ENCODE measurements at places on chromosomes 2 and 18.
A peak's percentile ranks its signal among the peaks of the same experiment; 100 is the strongest.

DNA sequence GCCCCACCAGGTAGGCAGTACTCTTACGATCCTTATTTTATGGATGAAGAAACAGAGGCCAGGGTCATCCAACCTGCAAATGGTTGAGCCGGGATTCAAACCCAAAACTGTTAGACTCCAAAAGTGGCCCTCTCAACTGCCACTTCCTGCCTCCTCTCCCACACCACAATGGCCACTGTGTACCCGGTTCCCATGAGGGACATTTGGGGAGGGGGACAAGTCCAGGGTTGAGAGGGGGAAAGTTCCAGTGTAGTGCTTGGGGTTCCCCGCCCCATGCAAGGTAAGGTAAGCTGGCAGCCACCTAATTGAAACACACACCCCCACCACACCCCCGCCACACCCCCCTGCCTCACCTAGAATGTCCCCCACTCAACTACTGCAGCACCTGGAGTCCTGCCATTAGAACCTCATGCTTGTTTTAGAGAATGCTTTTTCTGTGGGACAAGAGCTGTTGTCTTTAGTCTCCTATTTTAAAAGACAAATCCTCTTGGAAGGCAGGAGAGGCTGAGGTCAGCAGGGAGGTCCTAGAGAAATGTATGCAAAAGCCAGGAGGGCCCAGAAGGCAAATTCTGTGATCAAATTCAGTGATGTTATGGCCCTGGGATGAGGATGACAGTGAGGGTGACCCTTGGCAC, 145.2 kb downstream of the ZFP36L2 start:
- DNase-seq = no peak

DNA sequence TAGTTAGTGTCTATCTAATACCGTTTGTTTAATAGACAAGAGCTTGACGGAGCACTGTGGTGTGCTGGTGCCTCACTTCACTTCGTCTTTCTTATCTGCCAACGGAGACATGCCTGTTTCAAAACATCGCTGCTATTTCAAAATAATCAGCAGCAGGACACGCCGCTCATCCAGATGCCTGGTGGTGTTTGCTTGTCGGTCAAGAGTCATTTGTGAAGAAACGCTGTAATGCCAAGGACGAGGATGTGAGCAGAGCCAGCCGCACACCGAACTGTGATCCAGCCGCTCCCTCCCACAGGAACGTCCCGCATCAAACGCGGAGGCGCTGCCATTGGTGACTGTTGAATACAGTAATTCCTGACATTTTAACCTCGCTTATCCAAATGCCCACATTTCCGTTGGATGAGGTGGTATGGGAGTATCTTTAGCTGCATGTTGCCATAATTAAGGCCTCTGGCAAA, 432.4 kb downstream of the FBXO15 start:
- DNase-seq = no peak

- no peak for DNase-seq
Observed at GRCh38 chr2:69300650-69301049, 86.4 kb downstream of the GFPT1 start.

- DNase-seq = peak; percentile 71
Observed at GRCh38 chr2:64609227-64609941, 44.3 kb downstream of the SERTAD2 start.

GRCh38 chr2:177275743-177276055, 11.2 kb upstream of the NFE2L2 start:
- no peak for DNase-seq

DNA sequence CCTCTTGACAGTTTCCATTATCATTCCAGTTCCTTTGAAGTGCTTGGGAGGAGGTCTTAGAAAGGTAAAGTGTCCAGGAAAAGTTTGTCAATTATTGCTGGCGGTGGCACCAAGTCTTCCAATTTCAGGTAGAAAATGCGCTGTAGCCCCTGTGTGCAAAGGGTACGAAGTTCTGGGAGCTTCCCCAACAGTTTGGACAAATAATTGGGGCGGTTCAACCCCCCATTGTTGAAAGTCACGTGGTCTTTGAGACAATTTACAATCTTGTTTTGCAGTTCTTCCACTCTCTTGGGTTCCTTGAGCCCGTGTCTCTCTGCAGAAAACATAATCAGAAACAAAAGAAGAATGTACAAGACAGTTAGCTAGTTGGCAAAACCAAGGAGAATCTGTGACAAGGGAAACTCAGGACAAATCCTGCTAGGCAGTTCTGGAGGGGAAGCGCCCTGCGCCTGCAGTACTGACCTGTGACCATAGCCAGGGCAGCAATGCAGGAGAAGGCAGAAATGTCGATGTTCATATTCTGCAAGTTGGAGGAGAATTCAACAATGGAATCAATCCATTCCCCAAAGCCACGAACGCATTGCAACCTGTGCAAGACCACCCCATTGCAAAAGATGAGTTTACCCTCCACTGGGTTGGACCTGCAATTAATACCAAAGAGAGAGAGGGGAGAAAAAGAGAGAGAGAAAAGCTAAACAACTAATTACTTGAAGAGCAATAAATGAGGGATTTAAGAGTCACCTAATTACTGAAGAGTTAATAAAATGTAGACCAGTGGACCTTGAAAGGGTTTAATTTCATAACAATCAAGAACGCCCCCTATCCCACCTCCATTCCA, 6.6 kb downstream of the NR4A2 start:
- DNase-seq = no peak

DNA sequence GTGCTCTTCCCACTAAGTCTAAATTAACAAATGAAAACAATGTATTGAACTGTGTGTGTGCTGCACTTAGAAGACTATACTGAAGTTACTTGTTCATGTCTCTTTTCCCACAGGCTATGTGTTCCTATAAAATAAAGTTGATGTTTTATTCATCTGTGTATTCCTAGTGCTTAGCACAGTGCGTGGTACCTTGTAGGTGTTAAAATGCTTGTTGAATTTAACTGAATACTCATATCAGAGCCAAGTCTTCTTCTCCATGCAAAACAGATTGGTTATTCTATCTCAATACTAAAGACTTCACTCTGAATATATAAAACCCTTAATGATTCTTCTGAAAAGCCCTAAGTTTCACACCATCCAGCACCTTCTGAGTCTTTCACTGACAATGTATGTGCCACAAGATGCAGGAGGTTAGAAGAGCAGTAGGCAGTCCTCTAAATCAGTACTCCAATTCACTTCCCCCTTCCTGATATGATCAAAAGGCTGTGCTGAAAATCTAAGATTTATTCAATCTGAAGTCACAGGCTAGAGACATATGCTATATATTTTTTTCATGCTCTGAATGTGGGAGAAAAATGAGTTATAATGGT, 231.7 kb upstream of the CCDC150 start:
- DNase-seq = no peak

DNA sequence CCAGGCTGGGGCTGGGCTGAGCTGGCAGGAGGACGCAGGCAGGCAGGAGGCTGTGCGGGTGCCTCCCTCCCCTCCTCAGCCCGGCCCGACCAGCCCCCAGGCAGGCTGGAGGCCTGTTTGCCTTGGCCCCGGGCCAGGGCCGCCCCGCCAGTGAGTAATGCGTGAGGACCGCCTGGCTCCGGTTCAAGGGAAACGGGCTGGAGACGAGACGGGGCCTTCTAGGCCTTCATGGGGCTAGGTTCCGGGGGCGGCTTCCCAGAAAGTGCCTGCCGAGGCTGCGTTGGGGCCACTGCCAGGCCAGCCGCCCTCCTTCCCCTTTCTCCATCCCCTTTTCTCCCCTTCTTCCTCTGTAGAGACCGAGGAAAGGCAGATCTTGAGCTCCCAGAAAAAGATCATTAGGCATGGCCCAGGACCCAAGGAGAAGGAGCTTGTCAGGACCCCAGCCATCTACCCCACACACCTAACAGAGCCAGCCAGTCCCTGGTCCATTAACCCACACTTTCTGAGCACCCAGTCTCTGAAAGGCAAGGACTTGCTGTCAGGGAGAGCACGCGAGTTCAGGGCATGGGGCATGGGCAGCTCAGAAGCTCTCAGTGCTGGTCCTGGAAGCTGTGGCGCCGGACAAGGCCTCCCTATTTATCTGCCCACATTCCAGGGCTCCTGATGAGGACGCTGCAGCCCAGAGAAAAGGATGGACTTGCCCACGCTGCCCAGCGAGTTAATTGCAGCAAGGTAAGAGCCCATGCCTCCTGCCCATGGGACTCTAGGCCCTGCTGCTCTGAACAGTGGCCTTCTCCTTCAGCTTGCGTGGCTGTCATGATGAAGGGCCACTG, 48.5 kb downstream of the SMAD7 start:
- no peak for DNase-seq

DNA sequence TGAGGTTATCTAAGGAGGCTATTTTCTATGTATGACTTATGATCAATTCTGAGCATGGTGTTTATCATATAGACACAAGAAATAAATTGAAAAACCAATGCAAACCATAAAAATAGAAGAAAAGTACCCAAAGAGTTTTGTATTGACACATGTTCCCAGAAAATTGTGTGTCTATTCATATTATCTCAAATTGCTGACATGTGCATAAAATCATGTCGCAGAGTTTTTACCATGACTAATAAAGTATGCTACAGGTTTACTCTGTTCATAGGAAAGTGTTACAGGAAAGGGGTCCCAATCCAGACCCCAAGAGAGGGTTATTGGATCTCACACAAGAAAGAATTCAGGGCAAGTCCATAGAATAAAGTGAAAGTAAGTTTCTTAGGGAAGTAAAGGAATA, 290.7 kb upstream of the NRXN1 start:
- DNase-seq = no peak

GRCh38 chr2:4831751-4832150, 860.4 kb upstream of the SOX11 start:
- DNase-seq = no peak

DNA sequence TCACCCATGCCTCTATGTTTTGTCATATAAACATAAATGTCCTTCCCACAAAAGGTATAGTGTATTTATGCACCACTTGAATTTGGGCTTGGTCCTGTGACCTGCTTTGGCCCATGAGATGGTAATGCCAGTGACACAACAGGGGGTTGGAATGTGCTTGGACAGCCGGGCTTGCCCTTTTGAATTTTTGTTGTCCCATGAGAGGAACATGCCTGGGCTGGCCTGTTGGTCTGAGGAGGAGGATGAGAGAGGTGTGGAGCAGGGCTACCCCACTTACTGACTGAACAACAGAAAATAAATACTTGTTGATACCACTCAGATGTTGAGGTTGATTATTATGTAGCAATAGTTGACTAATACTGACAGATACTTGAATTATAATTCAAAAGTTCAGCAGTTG, 63.2 kb upstream of the TCF4 start:
- DNase-seq = no peak

- no peak for DNase-seq
Observed at GRCh38 chr2:145221516-145221915, 701.6 kb upstream of the ZEB2 start.

DNA sequence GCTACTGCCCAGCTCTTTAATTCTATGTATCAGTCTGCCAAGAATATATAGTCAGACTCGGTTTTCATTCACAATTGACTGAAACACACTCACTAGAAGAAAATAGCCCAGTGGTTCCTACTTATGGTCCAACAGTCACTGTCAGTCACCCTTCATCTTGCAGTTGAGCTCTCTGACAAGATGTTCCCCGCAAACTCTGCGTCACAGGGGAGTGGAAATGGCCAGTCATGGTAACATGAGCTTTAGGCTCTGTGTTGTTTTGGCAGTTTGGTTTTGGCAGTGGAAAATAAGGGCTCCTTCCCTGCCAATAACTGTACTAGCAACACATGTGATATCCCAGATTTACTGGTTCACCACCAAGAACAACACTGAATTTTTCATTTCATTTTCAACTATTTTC, 122.5 kb downstream of the PRPF40A start:
- no peak for DNase-seq

DNA sequence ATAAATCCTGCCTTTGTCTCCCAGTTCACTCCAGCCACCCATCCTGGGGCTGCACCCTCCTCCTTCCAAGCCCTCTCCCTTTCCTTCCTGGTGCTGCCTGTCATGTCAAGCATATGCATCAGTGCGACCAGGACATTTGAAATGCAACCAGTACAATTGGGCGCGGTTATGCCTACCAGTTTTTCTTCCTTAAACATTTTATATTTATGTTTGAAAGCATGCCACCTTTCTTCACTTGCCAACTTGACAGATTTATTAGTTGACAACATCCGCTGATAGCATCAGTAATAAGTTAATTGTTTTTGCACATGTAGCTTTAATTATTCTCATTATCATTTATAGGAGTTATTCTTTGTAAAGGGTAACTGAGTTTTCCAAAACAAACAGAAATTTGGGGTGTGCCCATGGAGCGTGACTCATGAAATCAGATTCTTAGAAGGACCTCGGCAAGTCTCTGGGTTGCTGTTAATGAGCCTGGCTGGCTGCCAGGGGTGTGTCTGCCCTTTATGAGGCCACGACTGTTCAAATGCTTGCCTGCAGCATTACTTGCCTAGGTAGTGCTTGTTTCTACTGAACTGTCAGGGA, 32.8 kb upstream of the IL1B start:
- peak; percentile 16 for DNase-seq

DNA sequence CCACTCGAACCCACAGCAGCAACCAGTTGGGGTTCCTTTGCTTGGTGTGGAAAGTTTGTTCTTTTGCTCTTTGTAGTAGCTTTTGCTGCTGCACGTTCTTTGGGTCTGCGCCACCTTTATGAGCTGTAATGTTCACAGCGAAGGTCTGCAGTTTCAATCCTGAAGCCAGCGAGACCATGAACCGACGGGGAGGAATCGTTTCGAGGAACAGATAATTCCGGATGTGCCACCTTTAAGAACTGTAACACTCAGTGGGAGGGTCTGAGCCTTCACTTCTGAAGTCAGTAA, 14.3 kb downstream of the GPR17 start:
- DNase-seq = no peak

DNA sequence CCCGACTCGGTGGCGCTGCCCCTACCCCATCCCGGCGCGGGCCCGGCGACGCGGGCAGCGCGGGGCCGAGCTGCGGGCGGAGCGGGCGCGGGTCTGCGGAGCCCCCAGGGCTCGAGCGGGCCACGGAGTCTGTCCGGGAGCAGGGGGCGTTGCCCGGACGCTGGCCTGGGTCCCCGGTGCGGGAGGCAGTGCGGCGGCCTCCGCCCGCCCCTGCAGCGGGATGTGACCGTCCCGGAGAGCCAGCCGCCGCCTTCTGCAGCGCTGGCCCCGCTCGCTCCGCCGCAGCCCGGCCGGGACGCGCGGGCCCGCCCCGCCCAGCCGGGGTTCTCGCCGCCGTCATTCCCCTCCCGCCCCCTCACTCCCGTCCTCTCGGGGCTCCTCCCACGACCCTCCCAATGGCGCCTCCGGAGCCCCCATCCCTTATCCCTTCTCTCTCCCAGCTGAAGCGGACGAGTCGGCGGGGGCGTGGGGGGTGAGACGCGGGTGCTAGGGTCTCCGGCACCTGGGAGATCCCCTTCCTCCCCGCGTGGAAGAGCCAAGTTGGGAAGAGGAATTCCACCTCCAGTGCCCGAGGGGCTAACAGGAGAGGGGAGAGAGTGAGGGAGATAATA, at the start of gene FNDC4:
Gene FNDC4, minus strand, starts transcription at position 257 of the 611 bp plus-strand sequence. CDS start 521 bp downstream, outside the sequence.
- DNase-seq = peak; percentile 10

- DNase-seq = no peak
Observed at GRCh38 chr2:172480301-172481218, 53.2 kb downstream of the ITGA6 start.

DNA sequence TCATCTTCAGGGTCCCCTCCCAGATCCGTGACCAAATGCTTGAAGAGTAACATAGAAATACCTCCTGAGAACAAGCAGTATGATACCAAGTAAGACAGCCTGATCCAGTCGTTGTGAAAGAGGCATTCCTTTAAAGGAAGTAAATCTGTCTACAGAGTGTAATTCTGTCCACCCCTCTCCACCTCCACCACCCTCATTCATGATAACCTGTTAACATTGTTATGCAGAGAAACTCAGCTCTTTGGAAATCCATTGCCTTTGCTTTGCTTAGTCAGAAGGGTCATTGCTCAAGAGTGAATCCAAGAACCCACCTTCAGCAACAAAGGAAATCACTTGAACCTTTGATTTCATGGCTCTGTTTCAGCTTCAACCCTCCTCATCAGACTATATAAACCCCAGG, 155.6 kb downstream of the CYP26B1 start:
- DNase-seq = no peak

GRCh38 chr18:11470941-11471340, 138.5 kb upstream of the SLC35G4 start:
- DNase-seq = no peak

Data from CD4-positive, alpha-beta T cell treated with Interleukin-17A for 1 hour (primary cell).